ENCODE measurements at places on chromosomes 7 and 10. TPM values are rescaled to one million over a fixed set of nuclear protein-coding genes. Genes with fewer than 3 reads are reported as not detected.

The MUC3A gene
- total RNA-seq = not detected

The HOXA3 gene
- not detected for total RNA-seq

The AGAP5 gene
- total RNA-seq = 7.1 TPM

The AKR1C8 gene
- total RNA-seq = 0.33 TPM

The CCDC3 gene
- total RNA-seq = 0.45 TPM

The COBL gene
- not detected for total RNA-seq

DNA sequence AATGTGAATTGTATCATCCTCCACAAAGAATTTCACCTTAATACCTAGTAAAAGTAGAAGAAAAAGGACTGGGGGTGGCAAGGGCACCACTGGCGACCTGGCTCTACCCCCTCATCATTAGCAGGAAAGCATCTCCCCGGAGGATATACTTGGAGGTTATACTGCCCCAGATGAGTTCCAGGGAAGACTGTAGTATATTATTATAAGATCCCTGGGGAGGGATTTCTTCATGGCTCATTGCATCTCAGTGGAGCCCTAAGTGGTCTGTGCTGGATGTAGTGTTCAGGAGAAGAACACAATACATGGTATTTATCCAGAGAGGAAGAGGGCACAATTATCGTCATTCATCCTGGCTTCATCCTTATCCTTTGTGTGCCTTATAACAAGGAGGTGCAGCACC is 14.2 kb upstream of the DYNC1I1 start:
- DNase-seq = no peak

- no peak for DNase-seq
Observed at GRCh38 chr10:108583877-108584276, 1339.4 kb downstream of the XPNPEP1 start.

DNA sequence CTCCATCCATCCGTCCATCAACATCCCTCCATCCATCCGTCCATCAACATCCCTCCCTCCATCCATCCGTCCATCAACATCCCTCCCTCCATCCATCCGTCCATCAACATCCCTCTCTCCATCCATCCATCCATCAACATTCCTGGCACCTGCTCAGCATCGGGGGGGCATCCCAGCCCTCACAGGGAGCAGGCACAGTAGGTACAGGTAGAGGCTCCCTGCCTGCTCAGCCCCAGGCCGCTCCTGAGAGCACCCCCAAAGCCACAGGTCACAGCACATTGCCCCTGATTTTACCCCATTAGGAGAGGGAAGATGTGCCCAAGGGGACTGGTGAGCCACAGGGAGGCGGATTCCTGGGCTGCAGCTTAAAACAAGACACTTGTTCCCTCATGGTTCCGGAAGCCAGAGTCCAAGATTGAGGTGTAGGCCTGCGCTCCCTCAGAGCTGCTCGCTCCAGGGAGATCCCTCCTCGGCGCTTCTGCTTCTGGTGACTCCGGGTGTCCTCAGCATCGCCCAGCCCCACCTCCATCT is 21.1 kb upstream of the CFAP46 start:
- no peak for DNase-seq

DNA sequence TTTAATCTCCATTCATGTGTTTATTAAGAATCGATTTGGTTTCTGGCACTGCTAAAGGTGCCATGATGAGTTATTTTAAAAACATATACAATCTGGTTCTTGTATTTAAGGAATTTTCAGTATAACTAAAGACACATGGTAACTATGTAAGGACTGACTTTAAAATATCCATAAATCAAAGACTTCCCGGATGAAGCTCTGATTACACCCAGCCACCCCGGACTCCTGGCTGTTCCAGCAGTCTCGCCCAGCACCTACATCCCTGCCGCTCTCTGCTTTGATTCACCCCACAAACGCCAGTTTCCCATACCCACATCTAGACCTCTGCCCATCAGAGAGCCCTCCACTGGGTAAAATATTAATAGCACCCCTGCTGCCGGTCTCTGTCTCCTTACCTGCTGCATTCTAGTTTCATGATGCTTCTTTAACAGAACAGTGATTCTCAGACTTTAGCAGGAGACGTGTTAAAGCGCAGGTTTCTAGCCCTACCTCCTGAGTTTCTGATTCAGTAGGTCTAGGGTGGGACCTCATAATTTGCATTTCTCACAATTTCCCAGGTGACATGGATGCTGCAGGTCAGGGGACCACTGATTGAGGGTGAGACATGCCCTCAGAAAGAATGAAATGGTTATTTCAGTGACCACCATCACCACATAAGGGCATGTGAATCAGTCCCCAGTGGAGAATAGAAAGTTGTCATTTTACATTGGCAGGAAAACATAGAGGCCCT is 185.7 kb downstream of the KIAA1217 start:
- DNase-seq = no peak

GRCh38 chr10:32060347-32060746 is 4.1 kb upstream of the KIF5B start:
- no peak for DNase-seq

DNA sequence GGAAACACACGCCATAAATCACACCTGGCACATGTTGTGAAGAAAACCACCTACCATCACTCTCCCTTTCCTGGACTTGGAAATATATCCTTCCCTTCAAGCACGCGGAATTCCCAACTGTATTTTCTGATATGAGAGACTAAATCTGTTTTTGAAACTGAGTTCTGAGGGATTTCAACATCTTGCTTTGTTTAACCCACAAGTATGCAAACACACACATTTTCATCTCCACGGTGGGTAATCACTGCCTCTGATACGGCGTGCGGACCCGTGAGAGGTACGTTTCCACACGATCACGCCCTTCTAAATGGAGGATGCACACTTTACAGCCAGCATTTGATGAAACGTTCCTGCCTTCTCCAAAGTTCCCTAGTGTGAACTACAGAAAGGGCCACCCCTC is 83.4 kb downstream of the ZRANB1 start:
- no peak for DNase-seq

DNA sequence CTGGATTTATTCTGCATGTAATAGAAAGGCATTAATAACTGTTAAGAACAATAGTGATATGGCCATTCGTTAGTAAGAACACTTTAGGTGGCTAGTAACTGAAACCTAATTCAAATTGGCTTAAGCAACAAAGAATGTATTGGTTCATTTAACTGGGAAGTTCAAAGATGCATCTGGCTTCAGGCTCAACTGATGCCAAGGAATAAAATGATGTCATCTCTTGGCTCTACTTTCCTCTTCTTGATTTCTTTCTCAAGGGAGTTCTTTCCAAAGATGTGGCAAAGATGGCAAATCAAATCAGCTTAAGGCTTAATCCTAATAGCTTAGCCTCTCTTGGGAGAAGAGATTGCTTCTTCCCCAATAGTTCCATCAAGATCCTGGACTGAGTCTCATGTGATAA is 51.6 kb downstream of the PIK3CG start:
- DNase-seq = no peak

GRCh38 chr7:81638198-81638597 is 131.6 kb downstream of the HGF start:
- no peak for DNase-seq

- no peak for DNase-seq
Observed at GRCh38 chr7:79084423-79084822, 369.0 kb downstream of the MAGI2 start.

DNA sequence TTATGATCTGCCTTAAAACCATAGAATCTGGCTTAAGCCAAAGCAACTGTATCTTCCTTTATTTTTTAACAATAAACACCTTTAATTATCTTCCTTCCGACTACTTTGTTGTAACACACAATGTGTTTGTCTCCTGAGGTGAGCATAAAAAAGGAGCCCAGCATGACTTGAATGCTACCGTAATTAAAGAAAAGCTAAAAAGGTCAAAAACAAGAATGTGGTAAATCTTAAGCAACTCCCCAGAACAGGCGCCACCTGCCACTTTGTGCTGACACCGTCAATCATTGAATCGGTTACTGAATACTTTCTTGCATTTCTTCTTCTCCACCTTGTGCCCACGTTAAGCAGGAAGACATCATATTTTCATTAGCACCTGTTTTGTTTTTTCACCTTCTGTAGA is 569.9 kb upstream of the C7orf33 start:
- DNase-seq = no peak

DNA sequence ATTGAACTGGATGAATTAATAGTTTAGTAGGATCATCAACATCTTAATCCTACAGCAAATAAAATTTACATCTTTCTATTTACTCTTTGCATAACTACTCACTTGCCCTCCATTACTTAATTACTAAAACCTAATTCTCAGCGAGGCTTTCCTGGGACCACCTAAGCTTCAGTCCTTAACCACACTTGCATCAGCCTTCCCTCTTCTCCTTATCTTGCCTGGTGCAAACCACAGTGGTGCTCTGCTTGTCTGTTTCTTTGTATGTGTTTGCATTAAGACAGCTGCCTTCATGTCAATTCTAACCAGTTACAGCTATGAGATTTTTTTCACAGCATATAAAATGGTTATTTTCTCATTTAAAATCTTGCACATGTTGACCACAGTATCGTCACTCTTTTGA is 72.6 kb upstream of the ZNF92 start:
- DNase-seq = no peak

DNA sequence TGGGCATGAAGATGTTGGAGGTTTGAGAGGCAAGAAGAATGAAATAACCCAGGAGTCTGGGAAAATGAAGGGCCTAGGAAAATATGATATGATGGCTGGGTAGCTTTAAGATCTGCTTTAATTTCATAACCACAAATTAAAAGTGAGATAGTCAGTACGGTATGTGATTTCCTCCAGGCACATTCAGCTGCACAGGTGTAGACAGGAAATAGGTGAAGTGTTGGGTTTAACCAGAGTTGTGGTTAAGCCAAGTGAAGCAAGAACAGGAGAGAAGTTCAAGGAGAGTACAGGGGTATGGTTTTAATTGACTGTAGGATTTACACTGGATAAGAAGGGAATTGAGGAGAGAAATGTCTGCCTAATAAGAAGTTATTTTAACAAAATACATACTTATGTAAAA is 2.6 kb downstream of the PNLIPRP3 start:
- DNase-seq = no peak

DNA sequence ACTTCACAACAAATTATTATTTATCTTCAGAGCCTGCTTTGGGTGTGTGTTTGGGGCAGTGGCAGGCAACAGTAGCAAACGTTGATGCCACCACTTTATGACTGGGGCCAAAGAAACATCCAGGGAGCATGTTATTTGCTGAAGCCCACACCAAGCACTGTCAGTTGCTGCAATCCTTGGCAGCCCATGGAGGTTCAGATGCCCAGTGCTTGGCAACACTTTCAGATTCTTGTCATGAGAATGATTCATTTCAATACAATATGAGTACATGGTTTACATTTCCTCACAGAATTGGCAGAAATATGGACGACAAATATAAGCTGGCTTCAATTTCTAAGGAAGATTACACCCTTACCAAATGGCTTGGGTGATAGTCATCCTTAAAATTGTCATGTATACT is 46.5 kb upstream of the GLI3 start:
- no peak for DNase-seq

DNA sequence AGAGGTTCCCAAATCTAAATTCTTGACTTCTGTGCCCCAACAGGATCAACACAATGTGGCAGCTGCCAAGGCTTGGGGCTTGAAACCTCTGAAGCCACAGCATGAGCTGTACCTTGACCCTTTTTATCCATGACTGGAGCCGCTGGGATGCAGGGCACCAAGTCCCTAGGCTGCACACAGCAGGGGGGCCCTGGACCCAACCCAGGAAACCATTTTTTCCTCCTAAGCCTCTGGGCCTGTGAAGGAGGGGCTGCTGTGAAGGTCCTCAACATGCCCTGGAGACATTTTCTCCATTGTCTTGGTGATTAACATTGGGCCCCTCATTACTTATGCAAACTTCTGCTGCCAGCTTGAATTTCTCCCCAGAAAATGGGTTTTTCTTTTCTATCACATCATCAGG is 72.6 kb downstream of the FOXP2 start:
- DNase-seq = no peak

DNA sequence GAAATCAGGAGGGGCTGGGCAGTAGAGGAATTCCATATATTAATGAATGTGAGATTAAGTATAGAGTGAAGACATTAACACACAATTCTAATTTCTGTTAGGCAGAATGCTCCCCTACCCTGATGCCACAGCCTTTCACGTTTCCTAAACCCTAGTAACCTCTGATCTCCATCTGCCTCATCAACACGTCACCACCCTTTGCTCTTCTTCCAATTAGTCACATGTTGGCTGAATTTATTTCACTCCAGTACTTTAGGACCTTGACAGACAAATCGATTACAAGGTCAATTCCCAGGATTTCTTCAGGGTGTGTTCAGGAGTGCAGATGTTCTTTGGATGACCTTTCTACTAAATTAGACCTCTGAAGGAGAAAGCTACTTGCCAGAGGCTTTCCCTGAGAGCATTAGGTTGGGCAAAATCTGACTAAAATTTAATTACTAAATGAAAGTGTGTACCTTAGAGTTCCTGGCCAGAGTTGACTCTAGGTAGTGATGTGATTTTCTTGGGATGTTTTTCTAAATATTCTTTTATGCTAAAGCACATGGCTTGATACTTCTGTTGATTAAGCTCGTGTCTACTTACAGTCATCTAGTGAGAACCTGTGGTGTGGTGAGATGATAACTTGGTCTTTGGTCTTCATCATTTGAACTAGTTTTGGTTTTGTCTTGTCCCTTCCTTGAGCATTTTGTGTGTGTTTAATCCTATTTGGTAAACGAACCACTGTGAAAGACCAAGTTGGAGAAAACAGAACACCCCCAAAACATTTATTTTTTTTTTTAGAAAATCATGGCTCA is 12.7 kb downstream of the AGR2 start:
- DNase-seq = no peak

- no peak for DNase-seq
Observed at GRCh38 chr7:25262586-25262985, 34.3 kb upstream of the NPVF start.

DNA sequence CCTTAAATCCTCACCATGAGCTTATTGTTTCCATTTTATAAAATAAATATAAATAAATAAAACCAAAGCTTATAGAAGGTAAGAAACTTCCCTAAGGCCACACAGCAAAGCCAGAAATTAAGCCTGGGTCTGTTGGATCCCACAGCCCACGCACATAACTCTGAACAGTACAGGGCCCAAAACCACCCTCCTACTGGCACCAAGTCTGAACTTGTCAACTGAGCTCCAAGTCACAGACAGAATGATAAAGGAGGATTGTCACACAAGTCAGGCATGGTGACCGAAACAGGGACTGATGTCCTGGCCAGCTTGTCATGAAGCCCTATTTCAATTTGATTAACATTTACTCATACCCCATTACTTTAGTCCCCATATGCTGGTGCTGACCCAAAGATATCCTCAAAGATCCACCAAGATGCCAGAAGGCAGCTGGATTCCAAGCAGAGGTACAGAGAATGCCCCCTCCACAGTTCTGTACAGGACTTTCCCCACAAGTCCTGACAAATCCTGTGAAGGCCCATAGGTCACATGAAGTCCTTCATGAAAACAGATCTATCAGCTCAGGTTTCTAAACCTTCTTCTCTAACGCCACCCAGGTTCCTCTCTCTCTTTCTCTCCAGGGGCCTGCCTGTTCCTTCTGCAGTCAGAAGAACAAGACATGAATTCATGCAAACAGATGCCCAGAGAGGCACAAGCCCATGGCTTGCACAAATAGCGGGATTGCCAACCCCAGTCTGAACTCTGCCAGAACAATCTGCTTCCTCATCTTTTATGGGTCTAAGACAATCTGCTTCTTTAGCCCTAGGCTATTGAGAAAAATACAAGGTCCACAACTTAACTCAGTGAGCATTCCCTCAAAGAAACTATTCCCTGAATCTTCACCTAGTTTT is 60.9 kb downstream of the GLI3 start:
- no peak for DNase-seq

Data from activated CD4-positive, alpha-beta memory T cell treated with anti-CD3 and anti-CD28 coated beads for 36 hours (primary cell).